ENCODE measurements at places on chromosomes 4 and X.
A peak's percentile ranks its signal among the peaks of the same experiment; 100 is the strongest.

DNA sequence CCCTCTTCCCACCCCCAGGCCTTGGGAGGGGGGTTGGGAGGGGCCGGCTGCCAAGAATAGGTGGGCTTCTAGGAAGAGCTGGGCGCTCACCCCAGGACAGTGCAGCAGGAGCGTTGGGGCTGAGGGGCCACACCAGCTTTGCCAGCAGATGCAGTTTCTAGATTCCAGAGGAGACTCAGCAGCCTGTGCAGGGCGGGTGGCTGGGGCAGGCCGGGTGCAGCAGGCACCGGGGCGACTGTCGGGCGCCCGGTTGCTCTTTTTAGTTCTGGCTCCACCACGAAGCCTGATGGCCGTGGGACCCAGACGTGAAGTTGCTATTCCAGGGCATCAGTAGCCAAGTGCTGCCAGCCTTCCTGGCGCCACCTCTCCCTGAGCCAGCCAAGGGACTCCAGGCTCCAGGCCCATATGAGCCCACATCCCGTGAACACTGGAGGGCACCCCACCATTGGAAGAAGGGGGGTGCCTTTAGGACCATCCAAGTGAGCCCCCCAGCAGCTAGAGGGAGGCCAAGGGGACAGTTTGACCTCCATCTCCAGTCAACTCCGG, 5.8 kb downstream of the SSR4 start:
- no peak for DNase-seq

DNA sequence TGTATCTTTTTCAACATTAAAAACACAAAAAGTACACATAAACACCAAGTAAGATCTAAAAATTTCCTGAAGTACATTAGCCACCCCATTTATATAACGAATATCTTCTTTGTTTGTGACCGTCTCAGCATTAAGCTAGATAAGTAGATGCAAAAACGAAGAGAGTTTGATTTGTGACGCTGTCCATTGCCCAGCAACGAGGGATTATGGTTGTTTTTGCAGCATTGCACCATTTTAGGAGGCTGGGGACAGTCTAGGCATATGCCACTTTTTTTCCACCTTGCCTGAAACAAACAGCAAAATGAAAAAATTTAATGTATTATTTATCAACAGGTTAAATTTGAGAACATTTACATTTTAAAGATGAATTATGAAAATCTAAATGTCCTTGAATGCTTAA, 12.0 kb upstream of the IGSF1 start:
- no peak for DNase-seq

DNA sequence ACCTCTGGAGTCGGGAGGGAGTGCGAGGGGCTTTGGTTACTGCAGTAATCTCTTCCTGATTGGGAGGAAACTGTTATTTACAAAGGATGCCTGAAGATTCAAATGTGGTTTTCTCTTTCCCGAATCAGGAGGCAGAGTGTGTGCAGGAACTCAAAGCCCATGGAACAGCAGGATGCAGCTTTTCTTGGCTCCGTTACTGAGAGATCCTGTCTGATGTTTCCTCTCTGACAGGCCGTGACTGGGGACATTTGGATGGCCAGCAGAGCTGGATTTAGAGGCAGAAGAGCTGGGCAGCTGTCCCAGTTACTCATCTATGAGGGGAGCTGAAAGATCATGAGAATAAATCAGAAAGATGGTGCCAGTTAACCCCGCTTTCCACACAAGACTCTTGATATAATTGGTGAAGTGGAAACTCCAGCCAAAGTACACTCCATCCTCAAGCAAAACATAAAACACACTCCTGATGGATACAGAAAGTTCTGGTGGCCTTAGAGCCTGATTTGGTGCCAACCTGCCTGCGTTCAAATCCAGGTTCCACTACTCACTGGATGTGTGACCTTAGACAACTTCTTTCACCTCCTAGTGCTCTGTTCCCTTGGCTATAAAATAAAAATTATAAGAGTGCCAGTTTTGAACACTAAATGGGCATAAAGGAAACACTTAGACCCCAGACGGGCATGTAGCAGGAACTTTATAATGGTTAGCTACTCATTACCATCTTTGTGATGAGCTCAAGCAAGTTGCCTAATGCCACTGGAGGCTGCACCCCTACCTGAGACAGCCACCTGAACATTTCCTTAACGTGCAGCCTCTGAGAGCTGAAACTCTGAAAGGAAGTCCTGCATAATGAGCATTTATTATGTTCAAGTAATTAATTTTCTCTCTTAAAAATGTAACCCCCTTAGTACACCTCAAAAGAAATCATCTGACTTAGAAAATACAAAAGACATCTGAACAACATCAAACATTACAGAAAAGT, 349.0 kb upstream of the GATB start:
- DNase-seq: no peak

DNA sequence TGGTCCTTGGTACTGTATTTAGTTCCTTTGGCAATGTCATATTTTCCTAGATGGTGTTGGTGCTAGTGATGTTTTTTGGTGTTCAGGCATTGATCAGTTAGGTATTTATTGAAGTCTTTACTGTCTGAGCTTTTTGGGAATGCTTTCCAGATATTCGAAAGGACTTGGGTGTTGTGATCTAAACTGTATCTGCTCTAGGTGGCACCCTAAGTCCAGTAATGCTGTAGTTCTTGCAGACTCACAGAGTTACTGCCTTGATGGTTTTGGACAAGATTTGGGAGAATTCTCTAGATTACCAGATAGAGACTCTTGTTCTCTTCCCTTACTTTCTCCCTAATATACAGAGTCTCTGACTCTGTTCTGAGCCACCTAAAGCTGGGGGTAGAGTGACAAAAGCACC, 513.6 kb upstream of the PITX2 start:
- DNase-seq: no peak

DNA sequence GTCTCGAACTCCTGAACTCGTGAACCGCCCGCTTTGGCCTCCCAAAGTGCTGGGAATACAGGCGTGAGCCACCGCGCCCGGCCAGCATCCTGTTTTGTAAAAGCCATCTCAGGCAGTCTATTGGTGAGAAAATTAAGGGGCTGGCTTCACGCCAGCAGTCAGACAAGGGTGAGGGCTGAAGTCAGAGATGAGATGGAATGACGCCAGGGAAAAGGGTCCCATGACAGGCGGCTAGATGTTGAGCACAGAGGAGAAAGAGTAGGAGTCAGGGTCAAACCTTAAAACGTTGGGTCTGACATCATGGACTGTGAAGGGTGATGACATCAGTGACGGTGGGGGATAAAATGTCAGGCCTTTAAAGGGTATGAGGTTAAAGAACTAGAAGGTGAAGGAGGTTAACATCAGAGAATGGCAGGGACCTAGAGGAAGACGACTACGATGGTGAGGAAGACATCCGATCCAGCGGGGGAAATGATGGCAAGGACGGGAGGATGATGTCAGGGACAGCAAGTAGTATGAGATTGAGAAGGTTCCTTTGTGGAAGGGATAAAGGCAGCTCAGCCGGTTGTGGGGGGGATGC, 504 bp upstream of the RBM3 start:
- no peak for DNase-seq

DNA sequence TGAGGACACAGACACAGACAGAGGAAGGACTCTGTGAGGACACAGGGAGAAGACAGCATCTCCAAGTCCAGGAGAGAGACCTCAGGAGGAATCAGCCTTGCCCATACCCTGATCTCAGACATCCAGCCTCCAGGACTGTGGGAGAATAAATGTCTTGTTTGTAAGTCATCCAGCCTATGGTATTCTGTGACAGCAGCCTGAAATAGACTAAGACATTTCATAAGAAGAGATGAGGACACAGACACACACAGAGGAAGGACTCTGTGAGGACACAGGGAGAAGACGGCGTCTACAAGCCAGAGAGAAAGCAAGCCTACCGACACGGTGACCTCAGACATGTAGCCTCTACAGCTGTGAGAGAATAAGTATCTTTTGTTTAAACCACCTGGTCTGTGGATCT, 112.1 kb downstream of the DHRSX start:
- DNase-seq: no peak

- DNase-seq: no peak
Measured at GRCh38 chr4:39571054-39571453, 43.8 kb upstream of the UGDH start.

GRCh38 chrX:68710870-68711576, 63.6 kb downstream of the STARD8 start:
- peak; percentile 52 for DNase-seq

DNA sequence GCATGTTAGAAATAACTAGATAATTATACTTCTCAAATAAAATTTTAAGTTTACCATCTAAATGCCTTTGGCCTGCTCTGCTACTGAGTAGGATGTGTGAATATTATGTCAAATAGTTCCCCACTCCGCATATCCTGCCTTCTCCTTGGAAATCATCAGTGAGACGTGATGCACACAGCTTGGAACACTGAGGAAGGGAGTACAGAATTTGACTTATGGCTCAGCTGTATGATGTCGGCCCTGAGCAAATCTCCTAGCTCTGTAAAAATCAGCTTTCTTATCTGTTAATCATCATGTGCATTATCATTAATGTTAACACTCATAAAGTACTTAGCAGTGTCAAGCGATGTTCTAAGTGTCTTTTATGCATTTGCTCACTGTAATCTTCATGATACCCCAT, 241.0 kb upstream of the ANKRD50 start:
- DNase-seq: no peak

DNA sequence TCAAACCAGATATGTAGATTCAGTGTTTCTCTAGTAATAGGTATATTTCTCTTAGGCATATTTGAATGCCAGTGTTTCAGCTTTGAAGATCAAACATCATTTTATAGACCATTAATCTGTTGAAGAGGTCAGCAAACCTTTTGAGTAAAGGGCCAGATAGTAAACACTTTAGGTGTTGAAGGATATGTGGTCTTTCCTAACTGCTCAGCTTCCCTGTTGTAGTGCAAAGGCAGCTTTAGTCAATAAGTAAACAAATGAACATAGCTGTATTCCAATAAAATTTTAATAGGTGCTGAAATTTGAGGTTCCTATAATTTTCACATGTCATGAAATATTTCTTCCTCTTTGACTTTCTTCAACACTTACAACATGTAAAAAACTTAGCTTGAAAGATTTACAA, 201.6 kb downstream of the ADGRL3 start:
- no peak for DNase-seq

DNA sequence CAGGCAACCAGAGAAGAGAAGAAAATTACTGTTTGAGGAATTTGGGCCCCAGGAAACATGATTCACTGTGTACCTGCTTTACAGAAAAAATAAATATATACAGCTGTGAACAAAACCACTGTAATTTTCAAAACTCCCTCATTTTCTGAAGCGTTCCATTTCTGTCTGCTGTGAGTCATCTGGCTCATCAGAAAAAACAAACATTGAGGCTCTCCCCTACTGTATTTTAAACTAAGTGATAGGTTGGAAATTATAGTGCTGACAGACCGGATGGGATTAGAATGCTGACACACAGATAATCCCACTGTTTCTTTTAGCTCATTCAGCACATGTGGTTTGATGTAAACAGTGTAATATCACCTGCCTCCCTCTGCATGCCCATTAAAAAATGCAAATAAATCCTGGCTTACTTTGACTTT, 847.0 kb downstream of the TRIML1 start:
- no peak for DNase-seq

DNA sequence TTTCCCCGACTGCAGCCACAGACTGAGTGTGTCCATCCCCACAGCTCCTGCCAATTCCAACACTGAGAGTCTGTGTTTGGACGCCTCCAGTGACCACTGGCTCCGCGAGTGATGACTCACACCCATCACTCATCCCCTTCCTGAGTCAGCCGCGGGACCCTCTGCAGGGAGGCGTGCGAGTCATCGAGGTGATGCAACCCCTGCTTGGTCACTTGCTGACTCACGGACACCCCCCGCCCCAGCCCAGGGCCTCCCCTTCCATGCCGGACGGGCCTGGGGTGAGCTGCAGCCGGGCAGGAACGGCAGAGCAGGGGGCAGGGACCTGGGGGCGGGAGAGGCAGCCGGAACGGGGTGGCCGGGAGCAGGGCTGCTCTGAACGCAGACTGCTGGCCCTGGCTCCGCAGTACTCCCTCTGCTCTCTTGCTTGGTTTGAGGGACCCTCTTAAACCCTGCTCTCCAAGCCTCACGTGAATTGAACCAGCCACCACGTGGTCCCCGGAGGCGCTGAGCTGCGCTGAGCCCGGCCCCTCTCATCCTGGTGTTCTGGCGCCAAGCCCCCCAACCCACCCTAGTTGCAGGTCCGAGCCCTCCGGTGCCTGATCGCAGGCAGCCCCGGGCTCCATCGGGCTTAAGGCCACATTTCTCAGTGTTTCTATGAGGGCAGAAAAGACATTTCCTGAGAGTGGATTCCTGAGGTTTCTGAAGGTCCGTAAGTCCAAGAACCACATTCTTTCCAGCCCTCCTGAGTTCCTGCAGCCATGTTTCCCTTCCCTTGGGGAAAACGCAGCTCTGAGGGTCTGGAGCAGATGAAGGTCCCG, 32.4 kb downstream of the FGFRL1 start:
- no peak for DNase-seq

DNA sequence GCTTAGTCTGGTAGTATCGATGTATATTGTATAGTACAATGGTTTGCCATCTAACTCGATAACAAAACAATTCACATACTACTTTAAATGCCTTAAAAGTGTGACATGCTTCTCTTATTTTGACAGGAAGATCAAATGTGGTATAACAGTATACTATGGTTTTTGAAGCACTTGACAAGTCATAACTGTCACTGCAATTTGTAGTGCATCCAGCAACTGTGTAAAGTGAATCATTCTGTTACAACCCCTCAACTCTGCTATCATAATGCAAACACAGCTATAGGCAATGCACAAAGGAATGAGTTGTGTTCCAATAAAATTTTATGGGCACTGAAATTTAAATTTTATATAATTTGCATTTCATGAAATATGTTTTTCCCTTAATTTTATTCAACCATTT, 14.0 kb downstream of the RAP1GDS1 start:
- DNase-seq: no peak

DNA sequence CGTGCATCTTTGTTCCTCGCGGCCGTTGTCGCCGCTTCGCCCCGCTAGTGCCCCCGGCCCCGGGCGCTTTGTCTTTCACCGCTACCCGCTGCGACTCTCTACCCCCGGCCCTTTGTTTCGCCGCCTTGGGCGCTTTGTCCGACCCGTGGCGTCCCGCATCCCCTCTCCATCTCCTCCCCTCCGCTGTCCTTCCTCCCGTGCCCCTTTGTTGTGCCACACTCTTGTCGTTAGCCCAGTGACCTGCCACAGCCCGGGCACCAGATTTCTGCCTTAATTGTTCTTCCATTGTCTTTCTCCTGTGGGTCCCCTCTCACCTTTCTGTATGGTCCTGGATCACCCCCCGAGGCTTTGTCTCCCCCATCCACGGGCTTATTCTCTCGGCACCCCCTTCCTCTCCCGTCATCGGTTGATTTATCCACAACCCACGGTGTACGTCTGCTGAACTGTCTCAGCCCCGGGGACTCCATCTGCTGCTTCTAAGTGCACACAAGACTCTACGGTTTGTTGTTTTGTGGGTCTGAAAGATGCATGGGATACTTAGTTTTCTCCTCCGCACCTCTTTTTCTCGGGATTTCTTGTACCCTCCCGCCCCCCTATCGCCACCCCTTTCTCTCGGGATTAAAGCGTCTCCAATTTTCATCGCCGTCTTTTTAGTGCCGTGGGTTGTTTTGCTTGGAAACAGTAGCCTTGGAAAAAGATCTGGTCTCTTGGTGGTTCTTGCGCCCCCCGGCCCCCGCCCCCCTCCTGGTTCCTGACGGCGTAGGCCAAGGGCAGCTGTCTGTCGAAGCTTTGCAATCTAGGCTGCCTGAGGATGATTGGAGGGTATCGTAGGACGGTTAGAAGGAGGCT, 783 bp downstream of the RBPJ start:
- peak; percentile 51 for DNase-seq

All from erythroblast (primary cell).